ENCODE measurements at places on chromosomes 2 and 18.
A peak's percentile ranks its signal among the peaks of the same experiment; 100 is the strongest.

- H3K36me3 ChIP-seq: peaks cover 39% of the 10 kb centered on the region
- H3K27me3 ChIP-seq: peaks cover 18% of the 10 kb centered on the region
- H3K4me3 ChIP-seq: no peak overlapping the region
- no peaks in the 10 kb centered on the region for H3K4me1 ChIP-seq
These were observed 9.4 kb downstream of the KIF1A start for GRCh38 chr2:240810621-240811020.

DNA sequence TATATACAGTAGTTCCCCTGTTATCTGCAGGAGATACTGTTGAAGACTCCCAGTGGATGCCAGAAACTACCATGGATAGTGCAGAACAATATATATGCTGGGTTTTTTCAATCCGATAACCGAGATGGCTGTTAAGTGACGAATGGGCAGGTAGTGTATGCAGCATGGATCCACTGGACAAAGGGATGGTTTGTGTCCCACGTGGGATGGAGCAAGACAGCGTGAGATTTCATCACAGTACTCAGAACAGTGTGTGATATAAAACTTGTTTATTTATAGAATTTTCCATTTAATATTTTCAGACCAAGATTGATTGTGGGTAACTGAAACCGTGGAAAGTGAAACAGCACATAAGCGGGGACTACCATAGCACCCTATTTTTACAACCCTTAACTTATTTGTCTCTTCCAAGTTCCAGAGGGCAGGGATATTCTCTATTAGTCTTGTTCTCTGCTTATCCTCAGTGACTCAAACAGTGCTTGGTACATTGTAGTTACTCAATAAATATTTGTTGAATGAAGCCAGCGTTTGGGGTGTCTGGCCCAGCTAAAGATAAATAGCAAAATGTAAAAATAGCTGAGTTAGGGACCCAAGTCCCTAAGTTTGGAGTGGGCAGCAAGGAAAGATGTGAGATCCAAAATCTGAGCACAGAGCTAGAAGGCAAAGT, 50.0 kb downstream of the RHBDD1 start:
- no peak overlapping the region for H3K27ac ChIP-seq
- peaks cover 1% of the 10 kb centered on the region for H3K27me3 ChIP-seq
- DNase-seq: no peak

DNA sequence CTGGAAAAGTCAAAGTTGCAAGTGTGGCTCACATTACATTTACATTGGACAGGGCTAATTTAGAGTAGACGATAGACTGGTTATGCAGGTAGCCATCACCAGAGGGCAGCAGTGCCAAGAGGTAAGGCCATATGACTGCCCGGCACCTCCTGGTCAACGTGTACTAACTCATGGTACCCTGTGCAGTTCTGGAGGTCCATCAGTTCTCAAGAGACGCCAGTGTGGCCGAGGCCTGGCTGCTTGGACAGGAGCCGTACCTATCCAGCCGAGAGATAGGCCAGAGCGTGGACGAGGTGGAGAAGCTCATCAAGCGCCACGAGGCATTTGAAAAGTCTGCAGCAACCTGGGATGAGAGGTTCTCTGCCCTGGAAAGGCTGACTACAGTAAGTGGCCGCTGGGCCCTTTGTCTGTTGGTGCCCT, 65.8 kb upstream of the EML6 start:
- H3K4me1 ChIP-seq: no peaks in the 10 kb centered on the region
- H3K4me3 ChIP-seq: no peak overlapping the region
- no peaks in the 10 kb centered on the region for H3K27me3 ChIP-seq
- peak; percentile 73 for DNase-seq
- no peaks in the 10 kb centered on the region for H3K36me3 ChIP-seq
- H3K27ac ChIP-seq: no peak overlapping the region

GRCh38 chr2:41916177-41916576, 131.6 kb upstream of the PKDCC start:
- no peaks in the 10 kb centered on the region for H3K27me3 ChIP-seq
- peaks cover 3% of the 10 kb centered on the region for H3K4me1 ChIP-seq
- peaks cover 7% of the 10 kb centered on the region for H3K36me3 ChIP-seq
- no peak overlapping the region for H3K27ac ChIP-seq

- H3K4me3 ChIP-seq: no peak overlapping the region
- no peak overlapping the region for H3K27ac ChIP-seq
- no peaks in the 10 kb centered on the region for H3K27me3 ChIP-seq
- peaks cover 5% of the 10 kb centered on the region for H3K4me1 ChIP-seq
These were observed 92.8 kb upstream of the NRP2 start for GRCh38 chr2:205589479-205589878.

DNA sequence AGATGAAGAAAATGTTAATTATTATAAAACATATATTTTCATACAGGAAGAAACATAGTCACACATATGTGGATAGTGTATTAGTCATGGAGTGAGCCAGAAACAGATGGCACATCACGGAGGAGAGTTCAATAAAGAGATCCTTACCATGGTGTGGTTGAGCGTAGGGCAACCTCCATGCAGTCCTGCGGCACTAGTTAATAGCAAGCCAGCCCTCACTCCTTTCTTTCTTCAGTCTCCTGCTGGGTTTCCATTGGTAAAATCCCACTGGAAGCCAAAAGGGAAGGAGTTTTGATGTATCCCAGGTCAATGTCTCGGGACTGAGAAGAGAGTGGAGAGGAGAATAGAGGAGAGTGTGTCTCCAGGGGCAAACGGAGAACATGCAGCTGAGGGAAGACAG, 328.1 kb downstream of the NR4A2 start:
- no peak for DNase-seq
- H3K27me3 ChIP-seq: peaks cover 4% of the 10 kb centered on the region

- peak overlapping the region; percentile 41 for H3K27ac ChIP-seq
- peak overlapping the region; percentile 26 for H3K4me3 ChIP-seq
- peaks cover 27% of the 10 kb centered on the region for H3K4me1 ChIP-seq
- DNase-seq: peak; percentile 30
- no peaks in the 10 kb centered on the region for H3K27me3 ChIP-seq
These were observed 300.7 kb downstream of the TCF4 start for GRCh38 chr18:55287149-55287806.

DNA sequence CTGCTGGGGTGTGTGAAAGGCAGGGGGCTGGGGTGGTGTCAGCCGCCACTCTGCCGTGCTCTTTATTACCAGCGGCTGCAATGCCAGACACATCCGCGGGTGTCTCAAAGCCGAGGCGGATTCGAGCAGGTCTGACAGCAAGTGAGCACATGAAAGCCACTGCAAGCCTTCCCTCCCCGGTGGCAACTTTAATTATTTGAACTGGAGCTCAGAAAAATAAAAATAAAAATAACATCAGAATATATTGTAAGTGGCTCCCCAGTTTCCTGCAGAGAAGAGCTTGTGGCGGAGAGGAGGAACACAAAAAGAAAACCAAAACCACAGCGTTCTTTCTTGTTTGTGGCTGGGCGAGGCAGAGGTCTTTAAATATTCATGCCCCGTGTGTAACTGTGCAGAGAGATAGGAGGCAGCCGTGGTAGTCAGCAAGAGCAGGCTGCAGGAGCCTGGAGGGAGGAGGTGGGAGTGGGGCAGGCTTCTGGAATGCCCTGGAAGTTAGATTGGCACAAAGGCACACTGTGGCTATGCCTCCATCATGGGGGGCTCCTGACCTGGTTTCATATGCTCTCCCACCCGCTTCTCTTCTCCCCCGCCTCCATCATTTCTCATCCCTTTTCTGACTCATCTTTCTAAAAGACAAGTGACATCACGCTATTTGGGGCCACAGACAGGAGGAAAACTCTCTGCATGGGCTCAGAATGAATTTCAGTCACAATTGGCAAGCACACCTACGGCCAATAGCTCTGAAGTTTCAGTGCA, 199.8 kb downstream of the CLIP4 start:
- H3K27me3 ChIP-seq: peaks cover 2% of the 10 kb centered on the region
- peaks cover 23% of the 10 kb centered on the region for H3K4me1 ChIP-seq
- DNase-seq: peak; percentile 64
- H3K27ac ChIP-seq: peak overlapping the region; percentile 70
- H3K36me3 ChIP-seq: no peaks in the 10 kb centered on the region
